ENCODE measurements at places on chromosomes 7 and 10.

GRCh38 chr10:49831352-49832035 is 69.4 kb upstream of the OGDHL start:
- DNase-seq: no peak

GRCh38 chr10:25047591-25048301 is 31.3 kb downstream of the THNSL1 start:
- no peak for DNase-seq

DNA sequence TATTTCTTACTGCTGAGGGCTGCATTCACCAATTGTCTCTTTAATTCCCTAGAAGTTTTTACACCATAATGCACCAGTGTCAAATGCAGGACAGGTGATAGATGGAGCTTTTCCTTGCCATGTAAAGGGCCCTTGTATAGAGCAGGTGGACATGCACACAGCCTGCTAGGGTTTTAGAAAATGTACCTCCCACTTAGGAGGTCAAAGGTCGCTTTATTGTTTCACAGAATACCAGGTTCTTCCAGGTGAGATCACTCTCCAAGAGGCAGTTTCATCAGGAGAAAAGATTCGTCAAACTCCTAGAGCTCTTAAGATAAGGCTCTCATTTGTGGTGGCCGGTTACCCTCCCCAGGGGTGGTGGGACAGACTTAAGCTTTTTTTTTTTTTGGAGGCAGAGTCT is 215.8 kb downstream of the PHTF2 start:
- no peak for DNase-seq

DNA sequence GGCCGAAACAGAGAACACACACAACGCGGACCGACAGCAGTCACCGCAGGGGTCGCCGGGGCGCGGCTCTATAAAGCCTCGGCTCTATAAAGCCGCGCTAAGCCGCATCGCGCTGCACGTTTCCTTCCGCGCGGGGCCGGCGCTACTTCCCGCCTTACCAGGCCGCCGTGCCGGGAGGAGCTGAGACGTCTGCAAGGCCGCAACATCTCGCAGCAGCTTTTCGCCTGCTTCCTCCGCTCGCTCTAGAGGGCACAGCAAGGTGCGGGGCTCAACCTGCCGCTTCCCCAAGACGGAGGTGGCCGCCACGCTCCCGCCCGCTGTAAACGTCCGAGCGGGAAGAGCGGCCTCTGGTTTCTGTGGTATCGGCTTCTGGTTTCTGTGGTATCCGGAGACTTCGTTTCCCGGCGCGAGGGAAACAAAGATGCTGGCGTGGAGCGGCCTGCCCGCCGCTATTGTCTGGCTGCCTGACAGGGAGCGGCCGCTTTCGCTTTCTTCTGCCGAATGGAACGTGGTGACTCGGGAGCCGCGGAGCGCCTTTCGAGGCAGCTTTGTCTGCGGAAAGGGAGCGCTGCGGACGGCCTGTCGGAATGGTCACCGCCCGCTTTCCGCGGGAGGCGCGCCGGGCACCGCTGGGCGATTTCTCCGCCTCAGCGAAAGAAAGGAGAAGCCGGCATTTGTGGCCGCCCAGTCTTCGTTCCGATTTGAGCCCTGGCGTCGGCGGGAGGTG is 91.8 kb downstream of the SPAG6 start:
- DNase-seq: peak; percentile 85

DNA sequence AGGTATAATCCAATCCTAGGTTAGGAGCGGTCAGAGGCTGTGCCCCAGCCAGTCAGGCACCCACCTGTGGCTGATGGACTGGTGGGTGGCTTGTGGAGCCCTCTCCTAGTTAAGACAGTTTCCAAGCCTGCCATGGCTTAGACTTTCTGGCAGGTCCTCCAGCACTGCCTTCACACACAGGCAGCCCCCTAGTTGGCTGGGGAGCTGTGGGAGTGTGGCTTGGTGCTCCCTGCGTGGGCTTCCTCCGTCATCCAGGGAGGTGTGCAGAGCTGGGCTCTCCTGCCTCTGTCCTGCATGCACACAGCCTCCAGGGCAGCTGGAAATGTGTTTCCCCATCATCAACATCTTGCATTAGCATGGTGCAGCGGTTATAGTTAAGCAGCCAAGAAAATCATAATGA is 84.3 kb upstream of the RHEB start:
- no peak for DNase-seq

GRCh38 chr7:146008293-146008692 is 108.3 kb upstream of the CNTNAP2 start:
- no peak for DNase-seq

GRCh38 chr7:30800785-30801252 is 29.6 kb downstream of the MINDY4 start:
- DNase-seq: no peak

GRCh38 chr10:77259171-77259874 is 378.3 kb downstream of the KCNMA1 start:
- no peak for DNase-seq

DNA sequence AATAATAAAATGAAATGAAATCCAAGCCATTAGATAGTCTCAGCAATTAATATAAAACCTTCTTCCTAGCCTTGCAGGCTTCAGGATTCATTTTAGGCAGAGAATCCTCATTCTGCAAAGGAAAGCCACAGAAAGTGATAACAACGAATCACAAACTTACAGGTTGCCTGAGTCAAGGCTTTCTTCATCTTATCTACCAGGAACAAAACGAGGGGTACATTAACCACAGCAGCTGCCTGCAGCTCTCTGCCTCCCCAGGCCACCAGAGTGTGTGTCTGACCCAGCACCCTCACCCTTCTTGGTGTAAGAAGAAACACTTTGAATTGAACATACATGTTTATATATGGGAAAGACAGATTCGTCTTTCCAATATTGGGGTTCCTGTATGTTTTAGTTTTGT is 12.5 kb upstream of the TNS3 start:
- no peak for DNase-seq

DNA sequence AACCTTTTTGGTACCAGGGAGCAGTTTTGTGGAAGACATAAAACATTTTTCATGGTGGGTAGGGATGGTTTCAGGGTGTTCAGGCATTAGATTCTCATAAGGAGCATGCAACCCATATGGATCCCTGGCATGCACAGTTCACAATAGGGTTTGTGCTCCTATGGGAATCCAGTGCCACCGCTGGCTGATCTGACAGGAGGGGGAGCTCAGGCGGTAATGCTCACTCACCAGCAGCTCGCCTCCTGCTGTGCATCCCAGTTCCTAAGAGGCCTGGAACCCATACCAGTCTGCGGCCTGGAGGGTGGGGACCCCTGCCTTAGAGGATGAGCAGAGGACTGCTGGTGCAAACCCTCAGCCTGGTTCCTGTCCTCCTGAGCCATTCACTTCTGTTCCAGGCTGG is 561.7 kb downstream of the SDK1 start:
- no peak for DNase-seq

GRCh38 chr10:116059320-116059719 is 213.7 kb downstream of the GFRA1 start:
- no peak for DNase-seq

DNA sequence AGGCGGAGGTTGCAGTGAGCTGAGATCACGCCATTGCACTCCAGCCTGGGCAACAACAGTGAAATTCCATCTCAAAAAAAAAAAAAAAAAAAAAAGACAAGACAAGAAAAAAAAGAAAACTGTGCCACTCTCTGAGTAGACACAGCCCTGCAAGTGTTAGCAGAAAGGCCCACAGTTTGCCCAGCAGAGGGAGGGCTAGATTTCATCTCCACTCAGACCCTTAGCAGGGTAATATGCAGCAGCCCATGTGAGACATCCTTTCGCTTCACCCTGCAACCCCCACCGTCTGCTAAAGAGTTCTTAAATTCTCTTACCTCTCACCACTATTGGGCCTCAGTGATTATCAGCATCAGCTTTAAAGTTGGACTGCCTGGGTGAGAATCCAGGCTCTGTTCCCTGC is 38.2 kb downstream of the CTNNA3 start:
- DNase-seq: no peak

- DNase-seq: no peak
Measured at GRCh38 chr7:157881048-157881771, 544.4 kb downstream of the DNAJB6 start.

DNA sequence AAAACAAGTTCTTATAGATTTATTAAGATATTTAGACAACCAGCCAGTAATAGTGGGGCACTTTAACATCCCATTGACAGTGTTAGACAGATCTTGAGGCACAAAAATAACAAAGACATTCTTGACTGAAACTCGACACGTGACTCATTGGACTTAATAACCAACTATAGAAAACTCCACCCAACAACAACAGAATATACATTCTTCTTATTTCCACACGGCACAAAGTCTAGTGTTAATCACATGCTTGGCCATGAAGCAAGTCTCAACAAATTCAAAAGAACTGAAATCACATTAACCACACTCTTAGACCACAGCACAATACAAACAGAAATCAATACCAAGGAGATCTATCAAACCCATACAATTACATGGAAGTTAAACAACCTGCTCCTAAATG is 138.1 kb downstream of the ARL5B start:
- DNase-seq: no peak

DNA sequence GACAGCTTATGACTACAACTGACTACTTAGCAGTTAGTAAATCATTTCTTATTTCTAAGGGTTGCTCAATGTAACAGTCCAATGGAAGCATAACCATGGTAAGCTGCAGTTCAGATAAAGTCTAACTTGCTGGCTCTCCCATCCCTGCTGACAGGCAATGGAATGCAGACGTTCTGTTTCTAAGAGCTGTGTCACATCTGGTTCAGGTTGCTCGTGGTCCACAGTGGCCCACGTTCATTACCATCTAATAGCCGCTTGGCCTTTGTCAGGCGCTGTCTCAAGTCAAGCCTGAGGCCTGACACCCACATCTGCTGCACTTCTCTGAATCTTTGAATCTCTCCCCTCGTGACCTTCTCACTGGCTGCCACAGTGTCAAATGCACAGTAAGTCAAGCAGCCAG is 240.8 kb downstream of the FGFR2 start:
- DNase-seq: no peak

DNA sequence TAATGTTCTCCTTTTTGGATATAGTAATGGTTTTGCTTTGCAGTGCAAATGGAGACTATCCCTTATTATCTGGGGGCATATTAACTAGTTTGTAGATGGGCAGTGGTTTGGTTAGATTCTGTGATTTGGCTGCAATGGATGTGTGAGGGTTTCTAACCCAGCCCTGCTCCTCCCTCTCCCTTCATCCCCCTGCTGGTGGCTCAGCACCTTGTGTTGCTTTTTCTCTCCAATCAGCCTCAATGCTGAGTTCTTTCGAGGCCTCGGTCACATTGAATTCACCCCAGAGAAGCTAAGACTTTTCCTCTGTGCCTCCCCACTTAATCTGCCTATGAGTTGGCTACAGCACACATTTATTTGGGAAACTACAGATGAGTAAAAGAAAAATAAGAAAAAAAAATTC is 120.0 kb downstream of the MALRD1 start:
- no peak for DNase-seq

DNA sequence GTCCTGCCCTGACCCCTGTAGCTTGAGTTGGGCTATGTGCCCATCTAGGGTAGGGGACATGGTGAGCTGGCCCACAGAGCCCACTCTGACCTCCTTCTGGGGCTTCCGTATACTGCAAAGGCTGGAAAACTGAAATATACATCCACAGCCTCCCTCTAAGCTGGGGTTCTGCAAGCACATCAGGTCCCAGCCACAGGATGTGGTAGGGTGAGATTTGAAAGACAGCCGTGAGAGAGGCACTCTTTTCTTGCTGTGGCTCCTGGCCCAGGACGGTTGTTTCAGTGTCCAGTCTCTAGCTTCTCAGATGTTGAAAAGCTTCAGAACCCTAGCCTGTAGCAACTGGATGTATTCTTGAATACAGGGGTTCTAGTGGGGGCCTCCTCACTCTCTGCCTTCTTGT is 60.1 kb upstream of the ADRB1 start:
- no peak for DNase-seq

- no peak for DNase-seq
Measured at GRCh38 chr7:148738737-148739535, 40.2 kb downstream of the CUL1 start.

GRCh38 chr7:6385110-6385781 is 62.5 kb downstream of the DAGLB start:
- DNase-seq: peak; percentile 31

- DNase-seq: no peak
Measured at GRCh38 chr7:8261711-8262695, at the start of gene ICA1. Gene ICA1, minus strand, starts transcription at chr7:8262167. Its CDS starts 26,241 bp downstream, at chr7:8235926.

GRCh38 chr7:50450590-50451032 is 461 bp upstream of the FIGNL1 start:
- DNase-seq: no peak

DNA sequence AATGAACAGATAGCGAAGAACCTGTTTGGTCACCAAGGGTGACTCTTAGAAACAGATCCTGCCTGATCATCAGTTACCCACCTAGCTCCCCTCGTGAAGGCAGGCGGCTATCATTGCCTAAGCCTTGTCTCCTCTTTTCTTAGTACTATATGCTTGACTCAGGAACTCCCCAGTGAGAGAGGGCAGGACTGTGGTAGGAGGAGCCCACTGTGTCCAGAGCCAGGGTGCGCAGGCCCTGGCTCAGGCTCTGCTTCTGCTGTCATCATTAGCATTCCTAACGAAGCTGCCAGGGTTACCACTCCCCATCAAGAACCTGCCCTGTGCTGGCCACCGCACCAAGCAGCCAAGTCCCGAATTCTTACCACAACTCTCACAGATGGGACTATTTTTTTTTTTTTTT is 160.8 kb downstream of the CHN2 start:
- no peak for DNase-seq

GRCh38 chr7:99944497-99945070 is 15.2 kb upstream of the GJC3 start:
- no peak for DNase-seq

GRCh38 chr7:42152329-42153205 is 84.4 kb downstream of the GLI3 start:
- DNase-seq: no peak

- DNase-seq: no peak
Measured at GRCh38 chr10:81502677-81503359, 372.2 kb upstream of the NRG3 start.
